Astrocyte of the spinal cord (primary cell): ENCODE measurements at places on chromosomes 6 and 20.
A peak's percentile ranks its signal among the peaks of the same experiment; 100 is the strongest.

- no peak for DNase-seq
Measured at GRCh38 chr20:16284385-16285100, 288.7 kb downstream of the KIF16B start.

- DNase-seq, result no peak
Measured at GRCh38 chr20:57496592-57496991, 28.3 kb downstream of the CTCFL start.

DNA sequence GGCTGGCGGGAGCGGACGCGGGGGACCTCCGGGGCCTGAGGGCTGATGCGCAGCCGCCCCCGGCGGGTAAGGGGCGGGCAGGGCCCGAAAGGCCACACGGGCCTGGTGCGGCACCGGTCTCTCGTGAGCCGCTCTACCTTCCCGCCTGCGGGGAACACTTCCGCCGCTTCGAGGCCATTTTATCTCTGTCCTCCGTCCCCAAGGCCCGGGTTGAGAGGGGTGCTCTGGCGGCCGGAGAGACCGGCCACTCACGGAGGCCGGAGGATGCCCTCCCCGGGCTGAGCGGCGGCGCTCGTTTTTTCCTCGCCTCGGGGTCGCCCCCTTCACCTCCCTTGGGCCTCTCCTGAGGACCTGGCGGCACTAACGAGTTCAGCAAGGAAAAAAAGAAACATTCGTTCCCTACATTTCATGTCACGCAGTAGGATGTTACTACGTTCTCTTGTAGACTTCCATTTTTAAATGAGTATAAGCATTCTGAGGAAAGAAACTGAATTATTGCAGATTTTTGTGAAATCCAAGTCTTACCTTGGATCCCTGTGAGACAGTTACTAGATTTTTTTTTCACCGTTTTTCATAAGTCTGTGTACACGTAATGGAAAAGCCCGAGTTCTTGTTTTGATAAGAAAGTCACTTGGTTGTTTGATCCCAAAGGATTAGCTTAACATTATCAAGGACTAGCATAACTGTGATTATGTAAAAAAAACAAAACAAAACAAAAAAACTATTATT lies 575 bp downstream of the WTAP start:
- DNase-seq, result peak; percentile 52

DNA sequence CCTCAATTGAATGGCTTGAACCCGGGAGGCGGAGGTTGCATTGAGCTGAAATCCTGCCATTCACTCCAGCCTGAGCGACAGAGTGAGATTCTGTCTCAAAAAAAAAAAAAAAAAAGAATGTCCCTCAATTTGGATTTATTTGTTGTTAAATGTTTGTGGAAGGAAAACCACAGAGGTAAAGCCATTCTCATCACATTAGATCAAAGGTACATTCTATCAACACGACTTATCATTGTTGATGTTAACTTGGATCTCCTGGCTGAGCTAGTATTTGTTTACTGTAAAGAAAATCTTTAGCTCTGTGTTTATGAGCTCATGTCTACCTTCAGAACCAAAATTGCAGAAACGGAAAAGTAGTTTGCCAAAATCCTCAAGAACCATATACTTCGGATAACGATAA lies 91.4 kb upstream of the SALL4 start:
- DNase-seq, result no peak

DNA sequence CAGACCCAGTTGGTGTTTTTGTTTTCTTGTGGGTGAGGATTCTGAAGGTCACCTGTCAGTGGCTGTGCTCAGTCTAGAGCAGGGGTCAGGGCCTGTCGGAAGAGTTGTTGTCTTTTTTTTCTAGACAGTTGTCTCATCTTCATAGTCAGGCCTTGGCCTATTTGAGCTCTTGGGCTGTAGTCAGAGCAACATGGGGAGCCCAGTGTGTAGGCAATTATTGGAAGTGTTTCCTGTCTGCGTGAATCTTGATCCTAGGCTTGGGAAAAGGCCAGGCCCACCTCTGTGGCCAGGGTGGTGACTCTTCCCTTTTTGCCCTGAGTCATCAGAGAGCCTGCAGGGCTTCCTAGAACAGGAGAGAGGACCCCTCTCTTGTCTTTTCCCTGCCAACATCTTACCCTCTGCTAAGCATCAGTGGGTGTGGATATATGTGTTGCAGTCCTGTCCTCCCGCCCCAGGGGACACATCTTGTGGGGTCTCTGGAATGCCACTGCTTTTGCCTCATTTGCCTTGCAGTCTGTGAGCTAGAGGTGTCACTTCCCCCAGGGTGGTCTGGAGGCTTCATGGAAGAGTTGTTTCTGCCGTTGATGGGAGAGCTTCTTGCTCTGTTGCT lies 11.4 kb downstream of the TJAP1 start:
- DNase-seq, result peak; percentile 38
